Lung microvascular endothelial cell (primary cell): ENCODE measurements at places on chromosomes 5 and 9.

- peak; percentile 58 for DNase-seq
Measured at GRCh38 chr9:69172895-69173294, 1.2 kb upstream of the TJP2 start.

GRCh38 chr5:38263983-38264382 is 5.6 kb downstream of the EGFLAM start:
- DNase-seq = no peak

DNA sequence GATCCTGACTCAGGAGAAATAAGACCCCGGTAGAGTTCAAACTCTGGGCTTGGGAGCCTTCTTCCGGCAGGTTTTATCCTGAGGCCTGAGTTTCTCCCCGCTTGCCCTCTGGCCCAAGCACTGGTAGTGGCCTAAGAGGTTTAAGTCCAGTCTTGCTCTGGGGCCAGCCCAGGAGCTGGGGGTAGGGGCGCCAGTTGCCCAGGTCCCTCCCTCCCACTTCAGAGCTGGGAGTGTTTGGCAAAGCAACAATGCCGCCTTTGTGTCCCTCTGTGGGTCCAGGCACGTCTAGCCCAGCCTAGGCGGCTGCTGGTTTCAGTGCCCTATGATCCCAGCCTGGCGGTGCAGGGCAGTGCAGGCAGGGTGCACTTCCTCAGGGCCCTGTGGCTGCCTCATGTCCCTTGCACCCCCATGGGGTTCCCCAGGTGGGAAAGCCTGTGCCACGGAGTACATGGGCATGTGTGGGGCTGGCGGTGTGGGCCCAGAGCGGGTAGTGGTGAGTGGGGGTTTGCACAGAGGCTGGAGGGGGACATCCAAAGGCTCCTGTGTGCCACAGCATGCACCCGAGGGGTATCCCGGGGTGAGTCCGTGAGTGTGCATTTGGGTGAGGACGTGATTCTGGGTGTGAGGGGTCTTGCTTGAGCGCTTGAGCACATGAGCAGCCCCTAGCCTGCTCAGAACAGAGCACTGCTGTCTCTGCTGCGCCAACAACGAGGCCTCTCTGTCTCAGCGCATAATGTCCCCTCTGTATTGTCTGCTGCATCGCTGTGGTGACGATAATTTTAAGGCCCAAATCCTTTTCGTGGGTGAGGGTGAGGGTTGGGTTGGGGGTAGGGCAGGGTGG is 61.7 kb upstream of the PSD2 start:
- DNase-seq = no peak

DNA sequence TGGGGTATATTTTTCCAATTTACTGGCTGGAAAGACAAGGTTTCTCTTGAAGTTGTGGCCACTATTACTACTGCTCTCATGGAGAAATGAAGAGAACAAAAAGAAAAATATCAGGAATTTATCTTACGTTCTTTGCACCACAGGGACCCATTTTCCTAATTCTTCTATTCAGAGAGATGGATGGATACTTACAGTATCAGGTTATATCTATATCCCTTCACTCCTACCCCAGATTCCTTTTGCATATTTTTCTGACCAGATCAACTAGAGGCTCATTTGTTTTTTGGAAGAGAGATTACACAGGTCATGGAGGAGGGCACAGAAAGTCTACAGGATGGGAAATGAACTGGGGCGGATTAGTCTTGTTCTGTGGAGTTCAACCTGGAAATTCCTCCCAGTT is 277.2 kb upstream of the VLDLR start:
- no peak for DNase-seq

- no peak for DNase-seq
Measured at GRCh38 chr5:80399526-80400239, 8.2 kb upstream of the ZFYVE16 start.

- DNase-seq = no peak
Measured at GRCh38 chr5:66906021-66906420, 290.6 kb downstream of the CD180 start.

DNA sequence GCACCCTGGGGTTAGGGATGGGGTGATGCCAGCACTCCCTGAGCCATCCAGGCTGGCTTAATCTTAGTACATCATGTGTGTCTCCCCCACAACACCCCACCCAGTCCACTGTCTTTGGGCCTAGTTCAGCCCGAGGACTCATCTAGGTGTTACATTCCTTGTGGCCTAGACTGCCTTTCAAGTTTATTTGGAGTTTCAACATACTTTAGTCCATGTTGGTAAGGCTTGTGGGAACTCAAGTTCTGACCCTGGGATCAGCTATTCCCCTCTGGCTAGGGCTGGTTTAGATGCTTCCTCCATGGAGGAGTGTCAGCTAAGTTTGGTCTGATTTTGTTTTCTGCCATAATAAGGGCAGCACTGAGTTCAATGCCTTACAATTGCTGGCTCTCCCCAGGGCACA is 302.4 kb downstream of the SMARCA2 start:
- DNase-seq = no peak

- no peak for DNase-seq
Measured at GRCh38 chr5:68225911-68226545, 10.5 kb downstream of the PIK3R1 start.

- DNase-seq = no peak
Measured at GRCh38 chr9:107779731-107780130, 290.2 kb upstream of the KLF4 start.

- DNase-seq = no peak
Measured at GRCh38 chr9:72743836-72744235, 209.0 kb downstream of the ALDH1A1 start.

GRCh38 chr9:100125910-100126309 is 26.9 kb downstream of the INVS start:
- no peak for DNase-seq

GRCh38 chr5:105670596-105670995 is 2000.1 kb downstream of the EFNA5 start:
- DNase-seq = no peak

DNA sequence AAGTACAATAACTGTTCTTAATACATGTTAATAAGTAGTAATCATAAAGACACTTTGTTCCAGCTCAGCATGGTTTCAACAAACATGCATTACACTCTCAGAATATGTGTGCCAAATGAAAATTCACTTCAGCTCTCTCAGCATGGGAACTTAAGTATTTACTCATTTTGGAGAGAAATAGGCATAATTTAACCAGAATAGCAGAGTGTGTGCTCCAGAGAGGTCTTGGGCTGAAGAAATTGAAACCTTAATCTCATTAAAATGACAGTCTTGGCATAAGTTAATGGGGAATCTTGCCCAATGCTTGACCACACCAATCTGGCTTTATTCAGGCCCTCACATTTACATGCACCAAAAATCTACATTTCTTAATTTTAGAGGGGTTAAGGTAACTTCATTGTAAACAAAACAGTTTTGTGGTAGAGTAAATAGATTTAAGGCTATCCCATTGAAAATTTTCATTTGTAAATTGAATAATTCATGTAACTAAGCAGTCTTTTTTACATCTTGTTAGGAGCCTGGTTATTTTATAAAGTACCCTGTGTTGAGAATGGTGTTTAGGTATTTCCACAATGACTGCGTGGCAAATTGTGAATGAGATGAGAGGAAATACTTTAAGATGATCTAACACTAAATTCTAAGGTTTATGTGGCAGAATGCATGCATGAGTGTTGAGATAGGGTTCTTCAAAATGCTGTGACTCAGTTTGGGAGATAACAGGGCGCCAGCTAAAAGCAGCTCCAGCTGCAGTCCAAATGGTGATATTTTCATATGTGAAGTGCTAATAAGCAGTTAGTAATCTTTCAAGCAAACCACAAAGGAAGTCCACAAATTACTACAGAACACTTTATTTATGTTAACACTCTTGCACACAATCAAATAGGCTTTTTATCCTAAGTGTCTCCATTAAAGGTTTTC is 11.3 kb upstream of the LOX start:
- peak; percentile 77 for DNase-seq

GRCh38 chr9:89999176-89999533 is 394.3 kb downstream of the GADD45G start:
- DNase-seq = no peak

DNA sequence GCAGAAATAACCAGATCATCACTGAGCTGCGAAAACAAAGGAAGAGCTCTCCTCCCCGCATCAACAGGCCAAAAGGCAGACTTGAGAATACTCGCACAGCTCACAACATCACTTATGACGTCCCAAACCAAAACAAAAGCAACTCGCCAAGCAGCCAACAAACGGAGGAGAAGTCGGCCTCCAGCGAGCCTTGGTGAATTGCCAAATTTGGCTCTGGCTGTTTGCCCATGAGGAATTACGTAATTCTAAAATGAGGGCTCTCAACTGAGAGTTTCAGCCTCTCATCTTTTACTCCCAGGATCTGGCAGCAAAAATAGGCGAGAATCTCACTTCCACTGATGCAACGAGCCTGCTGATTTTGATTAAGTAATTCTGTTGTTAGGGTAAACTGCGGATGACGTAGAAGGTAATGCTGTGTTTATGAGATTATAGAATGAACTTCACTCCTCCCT is 51.7 kb upstream of the SEMA6A start:
- DNase-seq = peak; percentile 34

GRCh38 chr5:36691696-36692371 is 85.4 kb downstream of the SLC1A3 start:
- DNase-seq = no peak

GRCh38 chr9:708182-708550 is 133.3 kb upstream of the DMRT1 start:
- peak; percentile 41 for DNase-seq

DNA sequence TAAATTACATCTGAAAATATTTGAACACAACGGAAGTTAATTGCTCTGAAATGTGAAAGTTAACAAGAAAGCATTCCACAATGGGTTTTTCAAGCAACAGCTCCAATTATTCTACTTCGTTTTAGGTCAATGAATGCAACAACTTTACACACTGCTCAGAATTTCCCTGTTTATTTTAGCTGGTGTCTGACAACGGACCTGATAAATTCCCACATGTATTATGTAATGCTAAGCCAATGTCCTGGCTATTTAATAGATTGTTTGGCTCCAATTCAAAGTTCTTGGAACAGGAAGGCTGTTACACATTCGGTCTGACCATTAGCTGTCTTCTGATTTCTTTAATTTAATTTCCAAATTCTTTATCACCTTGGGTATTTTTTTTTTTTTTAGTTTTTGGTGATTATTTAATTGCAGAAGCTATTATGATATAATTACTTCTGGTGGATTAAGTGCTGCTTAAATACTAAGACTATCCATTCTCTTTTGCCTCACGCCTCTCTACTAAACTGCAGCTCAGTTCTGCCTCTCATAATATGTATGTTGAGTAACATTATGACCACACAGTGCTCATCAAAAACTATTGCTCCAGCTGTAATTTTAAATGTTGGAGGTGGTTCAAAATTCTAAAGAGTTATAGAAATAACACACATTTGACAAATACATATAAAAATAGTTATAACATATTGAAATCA is 57.9 kb downstream of the MEF2C start:
- peak; percentile 96 for DNase-seq

GRCh38 chr9:119257592-119257991 is 111.6 kb downstream of the BRINP1 start:
- DNase-seq = no peak

- DNase-seq = no peak
Measured at GRCh38 chr5:164289526-164289925, 784.1 kb downstream of the MAT2B start.

DNA sequence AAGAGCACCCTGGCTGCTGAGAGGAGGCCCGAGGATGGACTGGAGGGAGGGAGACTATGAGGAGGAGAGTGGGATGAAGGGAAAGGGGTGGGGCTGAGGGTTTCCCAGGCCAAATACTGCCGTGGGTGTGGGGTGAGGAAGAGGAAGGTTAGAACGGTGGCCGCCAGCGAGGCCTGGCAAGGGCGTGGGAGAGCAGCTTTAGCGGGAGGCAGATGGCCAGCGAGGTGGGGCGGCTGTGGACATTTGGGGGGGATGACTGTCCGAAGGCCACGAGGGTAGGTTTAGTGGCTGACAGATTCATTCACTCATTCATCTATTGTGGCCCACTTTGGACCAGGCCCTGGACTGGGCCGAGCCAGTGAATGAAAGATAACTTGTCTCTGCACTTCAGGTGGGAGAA is 47.8 kb upstream of the NEURL1B start:
- DNase-seq = no peak

- no peak for DNase-seq
Measured at GRCh38 chr9:79255651-79256260, 316.0 kb upstream of the TLE4 start.

GRCh38 chr9:69174616-69175463 is 763 bp downstream of the TJP2 start:
- DNase-seq = peak; percentile 96

DNA sequence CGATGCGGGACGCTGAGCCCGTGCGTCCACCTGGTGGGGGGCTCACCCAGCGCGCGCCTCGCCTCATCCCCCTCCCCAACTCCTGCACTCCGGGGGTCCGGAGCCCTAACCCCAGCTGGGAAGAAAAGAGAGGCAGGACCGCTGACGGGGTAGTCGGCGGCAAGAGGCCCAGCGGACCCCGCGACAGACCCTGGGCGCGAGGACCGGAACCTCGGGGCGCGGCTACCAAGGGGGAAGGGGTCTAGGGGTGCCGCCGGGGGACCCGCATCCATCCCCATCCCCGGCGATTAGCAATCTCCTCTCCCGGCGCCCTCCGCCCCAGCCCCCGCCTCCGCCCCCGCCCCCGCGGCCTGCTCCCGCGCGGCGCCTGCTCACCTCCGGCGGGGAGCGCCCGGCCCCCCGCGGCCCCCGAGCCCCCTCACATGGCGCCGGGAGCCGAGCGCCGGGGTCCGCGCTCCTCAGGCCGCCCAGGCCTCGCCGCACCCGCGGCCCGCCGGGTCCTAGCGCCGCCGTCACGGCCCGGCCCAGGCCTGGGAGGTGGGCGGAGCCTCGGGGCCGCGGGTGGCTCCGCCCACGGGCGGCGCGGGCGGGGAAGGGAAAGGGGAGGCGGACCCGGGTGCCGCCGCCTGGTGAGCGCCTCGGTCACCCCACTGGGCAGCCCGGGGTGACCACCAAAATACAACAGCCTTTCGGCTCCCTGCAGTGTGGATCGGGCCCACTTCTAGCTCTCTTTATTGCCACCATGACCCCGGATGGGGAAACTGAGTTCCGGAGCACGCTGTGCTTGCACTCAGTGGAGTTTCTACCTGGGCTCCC is at the start of gene ST6GALNAC6:
TSS of gene ST6GALNAC6 (minus strand) at position 476 of the 816 bp plus-strand sequence. CDS start 1,622 bp downstream, outside the sequence.
- peak; percentile 78 for DNase-seq

GRCh38 chr9:97545486-97545885 is 44.0 kb downstream of the TMOD1 start:
- no peak for DNase-seq

- no peak for DNase-seq
Measured at GRCh38 chr5:34738381-34738780, 82.3 kb downstream of the RAI14 start.

GRCh38 chr5:140157032-140157781 is 17.8 kb upstream of the CYSTM1 start:
- peak; percentile 75 for DNase-seq

- DNase-seq = peak; percentile 73
Measured at GRCh38 chr5:78574731-78575161, 73.8 kb downstream of the LHFPL2 start.

- DNase-seq = no peak
Measured at GRCh38 chr5:3220638-3221288, 374.9 kb upstream of the IRX1 start.
